ENCODE measurements at places on chromosomes 16 and 17.

DNA sequence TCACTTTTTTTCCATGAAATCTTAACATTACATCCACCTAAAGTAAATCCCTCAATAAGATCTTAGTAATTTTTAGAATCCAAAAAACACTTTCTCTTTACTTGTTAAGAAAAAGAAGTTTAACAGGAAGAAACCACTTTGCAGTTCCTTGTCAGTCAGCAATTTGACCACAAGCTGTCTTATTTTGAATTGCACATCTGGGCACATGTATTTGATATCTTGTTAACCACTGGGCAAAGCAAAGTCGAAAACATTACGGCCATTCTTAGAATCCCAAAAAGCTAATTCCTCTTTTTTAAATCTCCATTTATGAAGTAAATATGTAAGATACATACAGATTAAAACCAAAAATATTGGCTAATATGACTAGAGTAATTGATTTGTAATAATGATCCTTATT is 1.1 kb downstream of the ABCA10 start:
- no peak for DNase-seq

DNA sequence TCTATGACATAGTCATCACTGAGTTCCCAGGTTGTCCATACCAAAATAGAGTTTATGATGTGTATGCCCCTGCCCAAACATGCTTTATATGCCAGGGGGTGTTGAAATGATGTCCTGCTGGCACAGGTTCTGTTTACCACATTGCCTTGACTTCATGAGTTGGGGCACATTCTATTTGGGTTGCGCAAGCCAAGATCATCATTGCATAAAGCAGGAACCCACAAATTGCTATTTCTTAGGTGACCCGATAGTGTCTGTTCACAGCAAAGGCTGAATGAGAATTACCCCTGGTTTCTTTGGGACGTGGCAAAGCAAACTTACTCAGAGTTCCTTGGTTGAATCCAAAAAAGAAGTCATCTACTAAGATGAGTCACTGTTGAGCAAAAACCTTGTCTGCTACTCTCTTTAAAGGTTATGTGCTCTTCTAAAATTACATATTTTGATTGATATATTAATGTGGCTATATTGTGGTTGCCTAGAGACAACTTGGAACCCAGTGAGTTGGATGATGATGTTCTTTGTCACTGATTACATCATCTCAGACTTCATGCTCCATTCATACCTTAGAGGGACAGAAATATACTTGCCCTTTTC is 912.6 kb upstream of the SOX9 start:
- no peak for DNase-seq

DNA sequence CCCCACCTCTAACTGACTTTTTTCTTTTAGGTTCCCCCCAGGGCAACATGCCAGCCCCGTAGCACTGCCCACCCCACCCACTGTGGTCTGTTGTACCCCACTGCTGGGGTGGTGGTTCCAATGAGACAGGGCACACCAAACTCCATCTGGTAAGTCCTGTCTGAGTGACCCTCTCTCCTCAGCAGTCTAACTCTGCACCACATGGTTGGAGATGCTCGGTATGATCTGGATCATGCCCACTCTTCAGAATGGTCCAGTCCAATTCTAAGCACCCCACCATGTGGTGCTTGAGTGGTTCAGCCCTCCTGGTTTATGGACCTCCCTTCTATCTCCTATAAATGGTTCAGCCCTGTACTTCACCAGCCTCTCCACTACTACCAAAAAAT is 5.9 kb downstream of the KDM6B start:
- DNase-seq: no peak

DNA sequence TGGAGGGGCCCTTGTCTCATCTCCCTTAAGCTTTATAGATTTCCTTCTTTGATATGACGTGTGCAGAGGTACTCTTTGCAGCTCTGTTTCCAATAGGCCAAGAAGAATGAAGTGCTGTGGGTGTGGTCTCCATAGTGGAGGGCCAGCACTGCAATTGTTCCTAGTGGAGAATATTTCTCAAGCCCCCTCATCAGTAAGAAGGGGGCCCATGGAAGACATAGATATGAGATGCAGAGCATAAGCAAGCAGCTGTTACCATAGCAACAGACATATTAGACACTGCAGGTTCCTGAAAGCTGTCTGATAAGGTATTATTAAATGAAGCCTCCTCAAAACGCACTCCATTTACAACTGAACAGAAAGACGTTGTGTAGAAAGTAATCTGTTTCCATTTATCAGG is 240.7 kb downstream of the ZFHX3 start:
- no peak for DNase-seq

GRCh38 chr17:1616101-1616500 is 12.5 kb downstream of the SLC43A2 start:
- DNase-seq: no peak

All from DND-41 (cell line).